Endothelial cell of umbilical vein (primary cell): ENCODE measurements at places on chromosomes 7 and 10. TPM values are rescaled to one million over a fixed set of nuclear protein-coding genes. Genes with fewer than 3 reads are reported as not detected.

- no peak for DNase-seq
- no peaks in the 10 kb centered on the region for H3K4me1 ChIP-seq
- H3K27me3 ChIP-seq, result no peaks in the 10 kb centered on the region
- no peak overlapping the region for H3K4me3 ChIP-seq
These were observed 48.6 kb downstream of the ARHGAP21 start for GRCh38 chr10:24674892-24675632.

- no peak overlapping the region for H3K27ac ChIP-seq
- H3K36me3 ChIP-seq, result no peaks in the 10 kb centered on the region
- no peaks in the 10 kb centered on the region for H3K4me1 ChIP-seq
- DNase-seq, result no peak
- no peak overlapping the region for H3K4me3 ChIP-seq
- H3K27me3 ChIP-seq, result no peaks in the 10 kb centered on the region
These were observed 20.7 kb upstream of the OTUD1 start for GRCh38 chr10:23418051-23418681.

DNA sequence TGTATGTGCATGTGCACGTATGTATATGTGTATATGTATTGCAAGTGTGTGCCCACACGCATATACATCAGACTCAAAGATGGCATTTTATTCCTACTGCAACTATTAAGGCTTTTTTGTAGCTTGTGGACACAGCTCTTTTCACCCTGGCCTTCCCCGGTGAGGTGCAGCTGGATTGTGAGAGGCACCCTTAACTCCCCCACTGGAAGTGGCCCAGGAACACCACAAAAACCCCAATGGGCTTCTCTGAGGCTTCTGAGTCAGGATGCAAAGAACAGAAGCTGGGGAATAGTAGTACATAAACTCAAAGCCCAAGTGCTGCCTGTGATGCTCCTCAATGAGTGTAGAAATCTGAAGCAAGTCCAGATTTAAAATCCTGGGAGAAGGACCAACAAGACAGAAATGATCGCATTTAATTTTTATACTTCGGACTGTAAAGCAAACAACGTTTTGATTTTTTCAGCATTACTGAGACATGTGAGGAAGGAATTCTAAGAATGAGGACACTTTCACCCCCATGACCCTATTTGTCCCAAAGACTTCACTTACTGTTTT, 369.2 kb upstream of the MGMT start:
- no peak overlapping the region for H3K4me3 ChIP-seq
- peaks cover 8% of the 10 kb centered on the region for H3K4me1 ChIP-seq
- H3K36me3 ChIP-seq, result no peaks in the 10 kb centered on the region
- no peak for DNase-seq
- no peak overlapping the region for H3K27ac ChIP-seq
- no peaks in the 10 kb centered on the region for H3K27me3 ChIP-seq

NPSR1 gene
- total RNA-seq, result not detected in 2 replicates

OR2A1 gene
- not detected in 2 replicates for total RNA-seq
